ENCODE measurements at places on chromosomes 13 and 19.

DNA sequence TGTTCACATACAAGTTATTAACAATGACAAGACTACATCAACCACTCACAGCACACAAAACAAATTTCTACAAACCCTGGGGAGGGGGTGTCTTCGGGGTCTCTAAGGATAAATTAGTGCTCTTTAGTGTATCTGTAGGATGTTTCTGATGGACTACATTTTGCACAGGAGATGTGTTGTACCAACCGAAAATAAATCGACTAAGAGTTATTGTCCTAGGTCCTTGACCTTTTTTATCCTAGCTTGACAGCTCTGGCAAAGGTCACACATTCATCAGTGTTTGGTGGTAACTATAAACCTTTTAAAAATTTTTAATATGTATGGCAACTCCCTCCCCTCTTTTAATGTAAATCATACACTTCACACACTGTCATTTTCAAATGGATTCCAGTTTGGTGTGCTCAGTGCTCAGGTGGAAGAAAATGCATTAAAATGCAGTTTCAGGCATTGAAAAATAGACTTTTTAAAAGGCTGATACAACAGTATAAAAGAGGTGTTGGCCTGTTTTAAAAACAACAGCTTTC, 7.7 kb downstream of the ZIC5 start:
- no peak for DNase-seq

- DNase-seq, result no peak
Observed at GRCh38 chr19:48120505-48120904, 9.9 kb upstream of the PLA2G4C start.

- no peak for DNase-seq
Observed at GRCh38 chr13:105159841-105160240, 1375.6 kb downstream of the EFNB2 start.

DNA sequence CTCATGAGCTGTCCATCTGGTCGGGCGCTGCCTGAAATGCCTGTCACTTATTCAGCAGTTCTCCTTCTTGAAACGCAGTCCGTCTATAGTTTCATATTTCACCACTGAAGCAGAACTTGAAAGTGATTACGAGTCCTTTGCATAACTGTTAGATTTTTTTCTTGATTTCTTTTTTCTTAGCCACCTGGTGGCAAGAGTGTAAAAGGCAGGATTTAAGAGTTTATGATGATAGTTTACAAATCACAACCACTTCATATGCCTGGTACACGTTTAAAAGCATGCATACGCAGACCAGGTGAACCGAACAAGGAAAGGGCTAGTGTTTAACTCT, 45.8 kb downstream of the GGACT start:
- DNase-seq, result no peak

DNA sequence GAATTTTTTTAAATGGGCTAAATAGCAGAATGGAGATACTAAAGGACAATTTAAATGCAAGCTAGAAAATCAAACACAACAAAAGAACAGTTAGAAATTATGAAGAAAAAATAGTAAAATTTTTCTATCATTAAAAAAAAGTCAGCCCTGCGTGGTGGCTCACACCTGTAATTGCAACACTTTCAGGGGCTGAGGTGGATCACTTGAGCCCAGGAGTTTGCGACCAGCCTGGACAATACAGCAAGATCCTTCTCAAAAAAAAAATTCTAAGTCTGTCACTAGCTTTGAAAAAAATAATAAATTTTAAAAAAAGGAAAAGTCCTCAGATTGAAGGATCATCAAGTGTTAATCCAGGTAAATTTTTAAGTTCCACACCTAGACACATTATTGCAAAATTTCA, 7.7 kb downstream of the TUBGCP3 start:
- DNase-seq, result no peak

DNA sequence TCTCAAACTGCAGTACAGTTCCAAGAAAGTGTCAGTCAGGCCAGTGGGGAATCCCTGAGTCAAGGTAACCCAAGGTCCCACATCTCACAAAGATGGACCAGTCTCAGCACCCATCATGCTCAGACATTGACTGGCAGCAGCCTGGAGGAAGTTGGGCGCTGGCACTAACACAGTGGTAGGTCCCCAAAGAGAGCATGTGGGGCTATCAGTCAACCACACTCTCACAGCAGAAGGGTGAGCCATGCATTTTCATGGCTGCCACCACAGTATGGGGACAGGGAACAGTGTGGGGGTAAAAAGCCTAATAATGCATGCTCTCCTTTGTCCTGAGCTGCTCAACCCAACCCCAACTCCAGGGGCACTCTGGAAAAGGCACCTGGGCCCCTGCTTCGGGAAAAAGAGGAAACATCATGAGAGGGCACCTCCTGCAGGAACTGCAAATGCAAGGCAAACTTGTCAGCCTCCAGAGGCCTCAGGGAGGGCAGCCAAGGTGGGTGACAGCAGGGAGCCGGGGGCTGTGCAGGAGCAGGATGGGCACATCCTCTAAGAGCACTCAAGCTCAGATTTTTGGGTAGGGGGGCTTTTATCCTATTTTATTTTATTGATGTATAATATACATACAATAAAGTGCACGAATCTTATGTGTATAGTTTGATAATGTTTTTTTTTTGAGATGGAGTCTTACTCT, 9.5 kb upstream of the PLEKHF1 start:
- no peak for DNase-seq
